Glutamatergic neuron (in vitro differentiated cells): ENCODE measurements at places on chromosomes 1 and 21. TPM values are rescaled to one million over a fixed set of nuclear protein-coding genes. Genes with fewer than 3 reads are reported as not detected.

RPAP2 gene
- 26.4 TPM for total RNA-seq

TSPAN1 gene
- 2.3 TPM for total RNA-seq

SPATA1 gene
- total RNA-seq: 1.3 TPM

MCOLN2 gene
- not detected for total RNA-seq

HSPG2 gene
- total RNA-seq: 3.3 TPM

EPHB2 gene
- total RNA-seq: 93.0 TPM

CSRP1 gene
- total RNA-seq: 6.2 TPM

MOB3C gene
- 1.6 TPM for total RNA-seq

FAM72D gene
- total RNA-seq: 0.61 TPM

MYBPHL gene
- total RNA-seq: 0.64 TPM

NHLH1 gene
- 1,198 TPM for total RNA-seq

WDR77 gene
- 39.6 TPM for total RNA-seq

OLIG2 gene
- total RNA-seq: 21.4 TPM
